ENCODE measurements at places on chromosomes 6 and 20.

DNA sequence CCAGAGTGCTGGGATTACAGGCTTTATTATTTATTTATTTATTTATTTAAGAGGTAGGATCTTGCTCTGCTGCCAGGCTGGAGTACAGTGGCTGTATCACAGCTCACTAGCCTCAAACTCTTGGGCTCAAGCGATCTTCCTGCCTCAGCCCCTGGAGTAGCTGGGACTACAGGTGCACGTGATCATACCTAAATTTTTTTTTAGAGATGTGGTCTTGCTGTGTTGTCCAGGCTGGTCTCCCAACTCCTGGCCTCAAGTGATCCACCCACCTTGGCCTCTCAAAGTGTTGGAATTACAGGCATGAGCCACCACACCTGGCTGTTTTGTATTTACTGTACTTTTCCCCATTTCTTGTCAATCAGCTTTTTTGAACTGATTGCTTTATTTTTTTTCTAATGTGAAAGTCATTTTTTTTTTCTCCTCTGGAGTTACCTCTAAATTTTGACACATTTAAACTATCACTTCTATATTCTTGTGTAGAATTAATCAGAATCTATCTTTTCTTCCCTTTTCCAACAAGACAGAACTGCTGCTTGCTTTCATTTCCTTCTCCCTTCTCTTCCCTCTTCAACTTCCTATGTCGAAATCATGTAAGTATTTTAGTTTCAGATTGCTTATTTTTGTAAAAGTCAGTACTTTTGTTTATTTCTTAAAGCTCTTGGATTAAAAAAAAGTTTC, 12.0 kb downstream of the PANK2 start:
- no peak for DNase-seq

GRCh38 chr6:134119486-134119885, 67.1 kb upstream of the SLC2A12 start:
- no peak for DNase-seq

- no peak for DNase-seq
Observed at GRCh38 chr20:57278457-57278856, 12.0 kb upstream of the BMP7 start.

DNA sequence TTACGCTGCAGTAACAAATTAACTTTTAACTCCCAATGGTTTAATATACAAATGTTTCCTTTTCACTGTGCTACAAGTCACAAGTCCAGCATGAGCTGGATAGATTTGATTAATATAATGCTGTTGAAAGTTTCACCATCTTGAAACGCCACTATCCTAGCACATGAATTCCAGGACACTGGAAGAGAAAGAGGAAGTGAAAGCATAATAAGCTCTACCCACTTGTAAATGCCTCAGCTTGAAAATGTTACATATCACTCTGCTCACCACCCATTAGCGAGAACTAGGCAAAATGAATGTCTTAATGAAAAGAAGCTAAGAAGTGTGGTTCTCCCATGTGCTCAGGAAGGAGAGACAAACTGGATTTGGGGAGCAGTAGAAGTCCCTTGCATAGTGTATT, 46.9 kb downstream of the PCSK2 start:
- no peak for DNase-seq

DNA sequence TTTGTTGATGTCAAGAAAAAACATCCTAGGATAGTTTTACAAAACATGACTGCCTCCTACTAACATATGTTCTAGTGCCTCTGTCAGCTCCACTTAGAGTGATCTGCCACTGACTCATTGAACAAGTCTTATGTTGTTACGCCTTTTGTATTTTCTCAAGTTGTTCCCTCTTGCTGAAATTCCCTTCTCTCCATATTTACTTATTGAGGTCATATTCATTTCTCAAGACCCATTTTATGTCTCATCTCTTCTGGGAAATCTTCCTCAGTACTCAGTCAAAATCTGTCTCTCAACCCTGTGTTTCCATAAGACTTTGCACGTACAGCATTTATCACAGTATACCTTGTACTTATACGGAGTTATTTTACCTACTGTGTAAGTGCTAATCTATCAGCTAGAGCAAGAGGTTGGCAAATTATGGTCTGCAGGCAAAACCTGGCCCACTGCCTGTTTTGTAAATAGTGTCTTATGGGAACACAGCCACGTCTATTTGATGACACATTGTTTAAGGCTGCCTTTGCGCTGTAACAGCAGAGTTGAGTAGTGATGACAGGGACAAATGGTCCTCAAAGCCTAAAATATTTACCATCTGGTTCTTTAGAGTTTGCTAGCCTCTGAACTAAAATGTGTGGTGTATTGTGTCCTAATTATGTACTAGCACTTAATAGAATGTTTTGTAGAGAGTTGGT, 83.4 kb downstream of the ADGRB3 start:
- no peak for DNase-seq
